ENCODE measurements at places on chromosomes 7 and 10.
A peak's percentile ranks its signal among the peaks of the same experiment; 100 is the strongest.

- no peak for DNase-seq
Measured at GRCh38 chr7:5094641-5095040, 49.0 kb downstream of the RBAK start.

DNA sequence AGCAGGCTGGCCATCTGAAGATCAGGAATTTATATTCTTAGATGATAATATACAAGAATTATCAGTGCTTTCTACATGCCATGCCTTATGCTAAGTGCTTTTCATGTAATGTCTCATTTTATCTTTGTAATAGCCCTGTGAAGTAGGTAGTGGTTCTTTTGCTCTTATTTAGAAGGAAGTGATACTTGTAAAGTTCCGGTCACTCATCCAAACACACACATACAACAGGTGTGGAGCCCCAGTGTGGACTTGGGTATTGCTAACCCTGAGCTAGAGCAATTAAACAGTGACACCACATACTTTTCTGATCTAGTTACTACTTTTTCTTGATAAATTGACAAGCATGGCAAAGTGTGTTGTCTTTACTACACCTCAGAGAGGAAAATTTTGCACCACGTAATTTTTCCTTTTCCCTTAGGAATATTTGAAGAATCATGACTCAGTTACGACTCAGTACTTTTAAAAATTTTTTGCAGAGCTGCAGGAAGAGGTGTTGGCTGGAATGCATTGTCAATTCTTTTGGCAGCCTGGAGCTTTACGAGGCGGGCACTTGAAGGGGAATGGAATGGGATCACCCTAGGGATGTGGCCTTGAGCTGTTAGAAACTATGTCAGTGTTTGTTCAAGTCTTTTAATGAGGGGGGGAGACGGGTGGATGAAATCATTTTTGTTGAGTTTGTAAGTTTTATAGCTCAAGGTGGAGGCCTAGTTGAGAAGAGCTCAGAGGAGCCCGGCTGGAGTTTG is 212.5 kb upstream of the CELF2 start:
- DNase-seq: no peak

DNA sequence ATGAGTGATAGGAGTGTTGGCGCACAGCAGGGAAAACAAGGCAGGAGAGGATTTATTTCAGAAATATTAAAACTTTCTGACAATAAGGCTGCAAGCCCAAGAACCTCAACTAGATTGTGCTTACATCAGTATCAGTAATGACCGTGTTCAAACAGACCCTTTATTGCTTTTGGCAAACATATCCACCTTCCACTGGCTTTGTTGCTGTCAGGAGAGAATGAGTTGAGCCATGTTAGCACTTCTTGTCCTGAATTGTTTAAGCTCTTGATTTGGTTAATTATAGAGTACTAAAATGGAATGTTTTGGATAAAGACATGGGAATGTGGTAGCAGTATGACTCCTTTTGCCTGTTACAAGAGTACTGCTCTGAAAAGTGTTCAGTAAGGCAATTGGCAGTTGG is 3.8 kb downstream of the AHCYL2 start:
- no peak for DNase-seq

DNA sequence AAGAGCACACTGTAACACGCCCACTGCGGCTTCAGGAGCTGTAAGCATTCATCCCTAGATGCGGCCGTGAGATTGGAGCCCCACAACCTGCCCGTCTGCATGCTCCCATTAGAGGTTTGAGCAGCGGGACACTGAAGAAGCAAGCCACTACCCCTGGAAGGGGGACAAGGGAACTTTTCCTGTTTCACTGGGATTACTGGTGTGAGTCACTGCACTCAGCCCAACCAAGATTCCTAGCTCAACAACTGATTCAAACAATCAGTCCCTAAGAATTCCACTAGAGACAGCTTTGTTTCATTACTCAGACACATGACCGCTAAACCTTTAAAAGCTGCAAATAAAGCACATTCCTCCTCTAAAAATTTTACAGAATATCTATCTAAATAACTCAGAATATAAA is 69.8 kb downstream of the ORC5 start:
- no peak for DNase-seq

DNA sequence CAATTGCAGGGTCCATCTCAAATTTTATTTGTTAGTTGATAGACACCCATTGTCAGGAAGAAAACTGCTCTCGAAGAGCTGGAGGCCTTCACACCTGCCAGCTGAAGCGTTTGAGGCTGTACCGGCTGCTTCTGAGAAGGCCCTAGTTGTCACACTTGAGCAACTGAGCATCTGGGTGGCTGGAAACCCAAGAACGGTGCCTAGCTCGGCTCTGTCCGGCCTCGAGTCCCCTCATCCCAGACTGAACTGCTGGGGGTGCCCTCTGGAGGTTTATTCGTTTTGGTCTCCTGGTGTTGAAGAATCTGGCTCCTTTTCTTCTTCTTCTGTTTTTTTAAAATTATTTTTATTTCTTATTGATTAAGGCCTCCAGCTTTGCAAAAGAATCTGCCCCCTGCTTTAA is 59.3 kb upstream of the EXOC6 start:
- no peak for DNase-seq

GRCh38 chr10:11642566-11642965 is 31.1 kb upstream of the USP6NL start:
- no peak for DNase-seq

GRCh38 chr10:14507176-14507575 is 176.5 kb upstream of the FRMD4A start:
- no peak for DNase-seq

DNA sequence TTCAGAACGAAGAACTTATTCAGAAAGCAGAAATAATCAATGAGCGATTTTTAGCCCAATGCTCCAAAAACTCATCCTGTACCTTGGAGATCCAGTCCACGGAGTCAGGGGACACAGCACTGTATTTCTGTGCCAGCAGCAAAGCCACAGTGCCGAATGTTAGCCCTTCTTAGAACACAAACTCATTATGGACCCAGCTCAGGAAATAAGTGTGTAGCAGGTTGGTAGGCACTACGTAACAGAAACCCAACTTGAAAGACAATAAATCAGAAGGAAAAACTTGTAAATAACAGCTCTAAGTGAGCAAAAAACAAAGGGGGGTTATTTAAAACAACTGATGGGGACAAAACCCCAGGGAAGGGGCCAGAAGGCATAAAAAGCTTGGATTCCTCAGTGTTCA is 112.0 kb upstream of the PRSS1 start:
- no peak for DNase-seq

DNA sequence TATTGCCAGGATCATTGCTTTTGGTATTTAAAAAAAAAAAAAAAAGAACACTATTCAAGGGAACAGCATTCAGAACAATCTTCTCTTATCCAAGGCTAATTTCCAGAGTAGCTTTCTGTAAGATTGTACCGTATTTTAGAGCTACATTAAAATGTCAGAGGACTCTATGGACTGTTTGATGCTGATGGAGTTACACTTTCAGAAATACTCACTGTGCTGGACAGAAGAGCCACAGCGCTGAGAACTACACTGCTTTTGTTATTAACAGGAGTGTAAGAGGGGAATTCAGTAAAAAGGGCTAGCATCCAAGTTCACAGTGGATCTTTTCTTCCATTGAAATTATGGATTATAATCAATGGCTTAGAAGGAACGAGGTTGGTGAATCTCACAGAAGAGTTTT is 247.7 kb downstream of the AHR start:
- no peak for DNase-seq

- DNase-seq: peak; percentile 47
Measured at GRCh38 chr10:18659819-18660535, 746 bp downstream of the ARL5B start.

DNA sequence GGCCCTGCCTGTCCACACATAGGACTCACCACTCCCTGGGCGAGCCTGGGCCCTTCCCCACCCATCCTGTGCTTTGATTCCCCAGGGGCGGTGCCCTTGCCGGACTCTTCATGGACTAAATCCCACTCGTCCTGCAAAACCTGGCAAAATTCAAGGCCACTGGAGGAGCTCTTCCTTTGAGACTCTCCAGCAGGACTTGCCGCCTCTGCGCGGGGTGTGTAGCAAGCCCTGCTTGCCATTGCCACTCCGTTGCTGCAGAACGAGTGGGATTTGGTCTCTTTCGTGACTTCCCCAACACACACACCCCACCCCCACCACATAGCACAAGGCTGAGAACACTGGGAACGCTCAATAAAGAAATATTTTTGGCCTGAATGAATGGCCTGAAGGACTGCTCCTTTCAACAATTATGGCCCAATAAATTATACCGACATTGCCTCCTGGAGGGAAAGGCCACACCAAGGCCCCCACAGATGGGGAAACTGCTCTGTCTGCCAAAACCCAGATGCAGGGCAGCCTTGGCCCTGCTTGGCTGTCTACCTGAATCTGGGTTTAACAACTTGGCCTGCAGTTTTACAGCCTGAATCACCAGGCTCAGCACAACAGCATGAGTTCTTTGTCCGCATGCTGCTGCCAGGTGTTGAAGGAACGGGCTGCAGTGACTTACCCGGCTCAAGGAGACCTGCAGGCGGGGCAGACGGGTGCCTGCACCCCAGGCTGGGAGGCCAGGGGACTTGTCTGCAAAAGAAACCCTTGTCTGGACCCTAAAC is 72.8 kb upstream of the KAT6B start:
- DNase-seq: no peak

GRCh38 chr10:80528901-80529300 is 8.8 kb upstream of the SH2D4B start:
- no peak for DNase-seq

GRCh38 chr10:115355162-115355760 is 262.1 kb downstream of the ATRNL1 start:
- peak; percentile 62 for DNase-seq

DNA sequence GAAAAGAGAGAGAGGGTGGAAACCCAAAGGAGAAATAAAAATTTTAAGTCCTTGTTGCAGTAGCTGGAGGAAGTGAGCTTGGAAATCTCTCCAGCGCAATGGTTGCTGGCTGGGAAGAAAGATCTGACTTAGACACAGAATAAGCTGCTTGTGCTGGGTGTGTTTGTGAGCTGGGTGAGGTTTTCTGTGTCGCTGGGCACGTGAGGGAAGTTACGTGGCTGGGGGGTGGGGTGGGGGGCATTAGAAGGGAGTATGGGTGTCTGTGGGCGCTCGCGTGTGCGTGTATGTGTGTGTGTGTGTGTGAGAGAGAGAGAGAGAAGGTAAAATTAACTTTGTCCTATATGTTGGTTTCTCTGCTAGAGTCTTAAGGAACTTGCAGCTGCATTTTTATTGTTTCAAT is 11.6 kb downstream of the TCF7L2 start:
- no peak for DNase-seq

GRCh38 chr10:129670124-129670523 is 203.1 kb downstream of the MGMT start:
- no peak for DNase-seq

DNA sequence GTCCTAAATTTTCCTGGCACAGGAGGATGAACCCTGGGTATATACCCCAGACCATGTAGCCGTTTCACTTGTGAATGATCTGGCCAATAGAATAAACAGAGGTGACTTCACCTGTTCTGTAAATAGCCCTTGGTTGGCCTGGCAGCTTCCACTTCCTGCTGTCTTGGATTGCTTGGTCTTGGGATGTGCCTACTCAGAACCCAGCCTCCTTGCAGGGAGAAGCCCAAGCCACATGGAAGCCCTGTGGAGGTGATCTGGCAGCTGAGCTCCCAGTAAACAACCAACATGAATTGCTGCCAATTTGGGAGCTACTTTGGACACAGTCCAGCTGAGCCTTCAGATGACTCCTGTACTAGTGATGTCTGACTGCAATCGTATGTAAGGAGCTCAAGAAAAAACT is 4.8 kb upstream of the RAPGEF5 start:
- peak; percentile 94 for DNase-seq

GRCh38 chr7:45920502-45921380 is at the start of gene IGFBP3:
Gene IGFBP3, minus strand, starts transcription at chr7:45921272. Its CDS starts 132 bp downstream, at chr7:45921140.
- no peak for DNase-seq

DNA sequence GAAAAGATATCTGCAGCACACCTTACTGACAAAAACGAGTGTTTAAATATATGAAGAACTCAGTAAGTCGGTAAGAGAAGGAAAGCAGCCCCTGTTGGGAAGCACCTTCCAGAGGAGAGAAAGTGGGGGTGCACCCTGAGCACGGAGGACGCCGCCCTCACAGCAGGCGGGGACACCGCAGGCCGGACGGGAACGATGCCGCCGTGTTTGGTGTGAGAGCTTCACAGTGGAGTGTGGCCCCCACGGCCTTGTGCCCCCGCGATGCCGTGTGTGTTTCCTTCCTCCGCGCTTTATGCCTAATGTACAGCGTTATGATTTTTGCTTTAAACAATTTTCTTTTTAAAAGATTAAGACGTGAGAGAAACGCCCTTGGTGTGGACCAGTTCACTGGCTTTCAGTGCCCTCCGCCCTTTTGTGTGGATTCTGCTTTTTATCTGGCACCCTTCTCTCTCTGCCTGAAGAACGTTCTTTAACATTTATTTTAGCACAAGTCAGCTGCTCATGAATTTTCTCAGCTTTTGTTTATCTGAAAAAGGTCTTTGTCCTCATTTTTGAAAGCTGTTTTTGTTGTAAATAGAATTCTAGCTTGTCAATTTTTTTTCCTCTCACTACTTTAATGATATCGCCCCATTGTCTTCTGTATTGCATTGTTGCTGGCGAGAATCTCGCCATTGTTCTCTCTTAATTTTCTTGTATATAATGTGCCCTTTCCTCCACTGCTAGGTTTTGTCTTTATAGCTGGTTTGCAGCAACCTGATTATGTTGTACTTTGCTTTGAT is 110.7 kb downstream of the INPP5A start:
- DNase-seq: no peak

DNA sequence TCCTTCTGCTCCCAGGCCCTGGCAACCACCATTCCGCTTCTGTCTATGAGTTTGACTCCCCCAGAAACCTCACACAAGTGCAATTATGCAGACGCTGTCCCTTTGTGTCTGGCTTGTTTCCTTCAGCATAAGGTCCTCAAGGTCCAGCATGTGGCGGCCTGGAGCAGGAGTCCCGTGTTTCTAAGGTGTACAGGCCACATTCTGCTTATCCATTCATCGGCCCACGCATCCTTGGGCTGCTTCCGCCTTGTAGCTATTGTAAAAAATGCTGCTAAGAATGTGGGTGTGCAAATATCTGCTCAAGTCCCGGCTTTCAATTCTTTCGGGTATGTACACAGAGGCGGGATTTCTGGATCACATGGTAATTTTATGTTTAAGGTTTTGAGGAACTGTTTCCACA is 38.2 kb downstream of the ESYT2 start:
- no peak for DNase-seq

GRCh38 chr10:7121154-7121797 is 289.6 kb downstream of the SFMBT2 start:
- peak; percentile 12 for DNase-seq

GRCh38 chr10:112497347-112497950 is 50.4 kb downstream of the VTI1A start:
- DNase-seq: no peak

DNA sequence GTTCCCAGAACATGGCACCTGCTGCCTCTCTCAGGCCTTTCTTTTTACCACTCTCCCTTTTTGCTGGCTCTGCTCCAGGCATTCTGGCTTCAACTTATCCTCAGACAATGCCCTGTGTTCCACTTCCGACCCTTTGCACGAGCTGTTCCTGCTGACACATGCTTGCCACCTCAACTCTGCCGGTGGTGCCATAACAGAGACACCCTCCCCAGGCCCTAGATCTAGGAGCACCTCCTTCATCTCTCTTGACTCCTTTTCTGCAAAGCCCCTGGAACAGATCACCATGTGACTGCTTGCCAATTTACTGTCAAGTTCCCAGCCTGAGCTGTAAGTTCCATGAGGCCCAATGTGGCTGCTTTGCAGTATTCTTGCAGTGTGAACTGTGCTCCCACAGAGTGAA is 256.0 kb upstream of the MKI67 start:
- no peak for DNase-seq
